ENCODE measurements at places on chromosomes 7 and 10.

- DNase-seq, result no peak
Measured at GRCh38 chr7:25235471-25235870, 7.2 kb upstream of the NPVF start.

DNA sequence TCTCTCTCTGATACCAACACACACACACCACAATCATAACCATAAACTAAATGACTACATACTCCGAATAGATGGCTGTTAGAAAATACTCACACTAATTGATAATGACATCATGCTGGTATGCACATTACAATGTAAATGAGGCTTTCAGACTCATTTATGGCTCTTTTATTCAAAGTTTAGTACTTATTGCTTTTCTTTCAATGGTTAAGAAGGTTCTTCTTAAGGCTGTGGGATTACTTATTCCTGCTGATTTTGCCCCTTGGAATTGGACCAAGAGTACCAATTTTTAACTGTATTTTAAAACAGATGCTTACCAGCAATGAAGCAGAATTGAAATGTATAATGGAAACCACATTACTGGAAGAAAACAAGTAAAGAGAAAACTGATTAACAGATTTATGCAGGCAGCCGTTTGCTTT is 20.6 kb upstream of the CABCOCO1 start:
- DNase-seq, result no peak

- no peak for DNase-seq
Measured at GRCh38 chr10:129381741-129382140, 85.3 kb upstream of the MGMT start.

DNA sequence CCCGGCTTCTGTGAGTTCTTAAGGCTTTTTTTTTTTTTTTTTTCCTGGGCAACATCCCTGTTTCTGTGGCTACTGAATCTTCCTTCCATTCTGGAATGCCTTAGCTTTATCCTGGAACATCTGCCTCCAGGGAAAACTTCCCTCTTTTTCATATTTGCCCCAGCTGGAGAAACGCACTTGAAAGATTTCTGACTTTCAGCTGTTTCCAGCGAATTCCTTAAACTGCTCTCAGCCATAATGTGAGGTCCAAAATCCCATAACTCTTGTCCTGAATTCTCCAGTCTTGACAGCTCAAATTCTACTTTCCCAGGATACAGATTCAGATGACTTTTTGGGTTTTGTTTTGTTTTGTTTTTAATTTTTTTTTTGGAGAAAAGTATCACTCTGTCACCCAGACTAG is 263.6 kb upstream of the AUTS2 start:
- no peak for DNase-seq

- no peak for DNase-seq
Measured at GRCh38 chr7:36144189-36144588, 8.9 kb upstream of the EEPD1 start.

DNA sequence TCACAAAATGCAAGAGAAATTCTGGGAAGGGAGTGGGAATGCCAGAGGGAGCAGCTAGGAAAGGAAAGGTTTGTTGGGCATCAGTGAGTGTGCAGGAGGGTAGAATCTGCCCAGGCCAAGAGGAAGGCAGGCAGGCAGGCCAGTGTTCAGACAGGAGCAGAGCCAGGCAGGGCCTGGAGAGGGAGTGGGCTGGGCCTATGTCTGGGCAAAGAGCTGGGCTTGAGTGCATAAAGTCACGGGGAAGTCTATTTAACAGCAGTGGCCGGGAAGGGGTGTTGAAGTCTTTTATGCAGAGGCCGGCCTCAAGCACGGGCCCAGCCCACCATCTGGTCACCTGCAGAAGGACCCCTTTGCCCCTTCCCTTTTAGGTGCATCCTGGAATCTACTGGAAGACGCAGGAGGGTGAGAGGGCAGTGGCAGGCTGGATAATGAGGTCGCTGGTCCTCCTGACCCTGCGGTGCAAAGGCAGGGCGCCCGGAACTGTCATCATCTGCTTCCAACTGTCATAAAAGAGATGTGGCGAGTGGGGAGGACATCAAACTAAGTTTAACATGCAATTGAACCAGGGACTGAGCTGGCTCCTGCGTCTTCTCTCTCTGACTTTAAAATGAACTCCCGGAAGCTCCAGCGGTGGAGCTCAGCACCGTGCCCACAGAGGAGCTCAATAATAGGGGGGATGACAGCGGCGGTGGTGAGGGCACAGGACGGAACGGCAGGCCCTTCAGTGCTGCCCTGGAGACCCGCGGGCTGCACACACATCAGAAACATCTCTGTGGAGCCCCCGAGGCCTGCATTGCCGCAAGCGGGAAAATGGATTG is 29.5 kb downstream of the CARD11 start:
- no peak for DNase-seq

DNA sequence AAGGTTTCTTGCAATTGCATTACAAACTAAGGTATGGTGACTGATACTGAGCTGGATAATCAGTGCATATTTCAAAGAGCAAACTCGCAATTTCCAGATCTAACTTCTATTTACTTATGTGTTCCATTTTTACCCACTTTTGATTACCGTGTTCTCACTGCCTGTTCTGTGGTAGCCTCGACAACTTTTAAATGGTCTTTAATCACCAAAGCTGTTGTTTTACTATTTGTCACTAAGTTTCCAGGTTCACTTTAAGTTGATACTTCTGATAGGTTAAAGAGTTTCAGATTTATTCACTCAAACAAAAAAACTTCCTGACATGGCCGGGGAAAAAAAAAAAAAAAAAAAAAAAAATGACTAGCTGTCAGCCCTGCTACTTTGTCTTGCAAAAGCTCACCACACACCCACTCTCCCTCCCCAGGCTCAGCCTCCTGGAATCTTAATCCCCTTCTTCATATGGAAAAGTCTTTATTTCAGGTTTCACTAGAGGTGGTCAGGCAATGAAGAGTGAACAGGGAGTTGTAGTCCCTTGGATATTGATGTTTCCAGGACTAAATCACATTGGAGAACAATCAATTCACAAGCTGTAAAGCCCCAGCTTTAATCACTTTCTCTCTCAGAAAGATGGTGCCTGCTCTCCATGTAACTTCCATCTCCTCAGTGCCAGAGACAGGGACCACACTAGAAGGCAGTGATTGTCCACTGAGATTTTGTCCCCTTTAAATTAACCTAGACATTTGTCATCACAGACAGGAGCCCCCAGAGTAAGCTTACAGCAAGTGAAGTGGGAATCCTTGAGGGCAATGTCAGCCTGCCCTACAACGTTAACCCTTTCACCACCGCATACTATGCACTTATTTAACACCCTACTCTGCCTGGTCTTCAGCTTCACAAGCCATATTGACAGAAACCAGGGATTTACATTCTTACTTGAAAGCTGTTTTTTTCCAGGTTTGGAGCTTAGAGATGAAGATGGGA is 749.1 kb upstream of the SORCS1 start:
- DNase-seq, result no peak

DNA sequence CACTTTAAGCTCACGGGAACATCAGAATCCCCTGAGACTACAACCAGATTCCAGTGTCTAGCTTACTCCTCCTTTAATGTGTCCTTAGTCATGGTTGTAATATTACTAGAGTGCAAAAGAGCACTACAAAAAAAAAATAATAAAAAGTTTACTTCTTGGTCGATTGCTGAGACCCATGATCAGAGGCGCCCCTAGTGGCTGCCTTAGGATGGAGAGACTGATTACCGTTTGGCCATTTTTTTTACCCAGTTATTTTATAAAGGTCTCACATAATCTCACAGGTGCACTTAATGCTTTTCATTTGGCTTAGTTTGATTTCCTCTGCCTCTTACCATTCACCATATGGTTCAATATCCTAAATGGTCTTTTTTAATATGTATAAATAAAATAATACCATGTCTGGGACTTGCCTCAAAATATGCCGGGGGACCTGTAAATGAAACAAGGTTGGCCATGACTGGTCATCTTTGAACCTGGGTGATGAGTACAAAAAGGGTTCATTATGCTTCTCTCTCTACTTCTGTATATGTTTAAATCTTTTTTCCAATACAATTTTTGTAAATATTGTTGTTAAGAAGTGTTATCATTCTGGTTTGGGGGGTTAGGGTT is 331.5 kb upstream of the NFE2L3 start:
- no peak for DNase-seq

DNA sequence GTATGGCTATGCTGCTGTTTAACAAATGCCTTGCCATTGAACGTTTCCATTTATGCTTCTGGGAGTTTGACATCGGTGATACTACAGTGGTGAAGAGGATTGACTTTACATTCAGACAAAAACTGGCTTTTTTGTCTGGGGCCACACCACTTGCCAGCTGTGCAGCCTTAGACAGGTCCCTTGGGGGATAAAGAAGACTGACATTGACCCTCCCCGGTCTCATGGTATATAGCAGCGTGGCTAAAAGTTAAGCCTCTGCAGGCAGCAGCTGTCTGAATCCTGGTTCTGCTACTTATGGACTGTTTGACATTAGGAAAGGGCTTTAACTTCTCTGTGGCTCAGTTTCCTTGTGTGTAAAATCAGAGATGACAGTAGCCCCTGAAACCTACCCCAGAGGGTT is 42.0 kb upstream of the PTF1A start:
- no peak for DNase-seq

GRCh38 chr7:125061776-125062397 is 132.3 kb upstream of the POT1 start:
- DNase-seq, result no peak

GRCh38 chr7:92913849-92914248 is 77.5 kb upstream of the CDK6 start:
- no peak for DNase-seq

GRCh38 chr10:108696792-108697477 is 1226.4 kb downstream of the XPNPEP1 start:
- DNase-seq, result no peak

GRCh38 chr7:41006306-41006995 is 696.4 kb downstream of the INHBA start:
- DNase-seq, result no peak

- DNase-seq, result no peak
Measured at GRCh38 chr7:33261585-33261984, 132.2 kb downstream of the BBS9 start.

DNA sequence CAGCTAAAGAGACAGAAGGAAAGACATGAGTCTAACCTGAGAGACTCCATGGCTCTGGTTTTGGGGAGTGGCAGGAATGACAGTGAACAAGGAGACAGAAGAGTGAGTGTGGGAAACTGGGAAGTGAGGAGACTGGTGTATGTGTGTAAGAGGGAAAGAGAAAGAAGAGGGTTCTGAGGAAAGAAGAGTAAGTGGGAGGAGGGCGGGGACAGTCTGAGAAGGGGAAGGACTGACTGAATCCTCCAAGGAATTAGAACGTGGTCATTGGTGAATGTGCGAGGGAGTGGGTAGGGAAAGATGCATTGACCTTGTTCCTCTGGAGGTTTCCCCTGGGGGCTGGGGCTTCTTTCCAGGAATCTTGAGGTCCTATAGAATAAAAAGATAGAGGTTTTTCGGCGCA is 26.6 kb downstream of the WNT8B start:
- no peak for DNase-seq

GRCh38 chr7:83930262-83930661 is 264.3 kb downstream of the SEMA3A start:
- DNase-seq, result no peak

- DNase-seq, result no peak
Measured at GRCh38 chr7:27822245-27822644, 82.3 kb downstream of the TAX1BP1 start.

GRCh38 chr7:151310578-151310977 is 31.0 kb upstream of the NUB1 start:
- DNase-seq, result no peak

DNA sequence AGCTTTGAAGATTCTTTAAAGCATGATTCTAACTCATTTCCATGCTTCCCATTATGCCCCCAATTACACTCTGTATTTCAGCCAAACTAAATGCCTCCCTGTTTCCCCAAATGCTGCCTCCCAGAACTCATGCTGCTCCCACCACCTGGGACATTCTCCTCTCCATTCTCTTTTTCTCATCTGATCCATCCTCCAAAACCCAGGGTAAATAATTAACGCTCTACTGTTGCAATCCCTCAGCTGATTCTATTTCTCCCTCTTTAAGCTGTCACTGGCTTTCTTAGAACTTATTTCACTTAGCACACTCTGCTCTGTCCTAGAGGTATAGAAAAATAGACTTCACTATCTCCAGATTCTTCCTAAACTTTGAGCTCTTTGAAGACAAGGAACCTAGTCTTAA is 104.7 kb downstream of the ICA1 start:
- DNase-seq, result no peak

GRCh38 chr7:151114151-151115090 is 28.1 kb downstream of the AGAP3 start:
- peak; percentile 56 for DNase-seq

DNA sequence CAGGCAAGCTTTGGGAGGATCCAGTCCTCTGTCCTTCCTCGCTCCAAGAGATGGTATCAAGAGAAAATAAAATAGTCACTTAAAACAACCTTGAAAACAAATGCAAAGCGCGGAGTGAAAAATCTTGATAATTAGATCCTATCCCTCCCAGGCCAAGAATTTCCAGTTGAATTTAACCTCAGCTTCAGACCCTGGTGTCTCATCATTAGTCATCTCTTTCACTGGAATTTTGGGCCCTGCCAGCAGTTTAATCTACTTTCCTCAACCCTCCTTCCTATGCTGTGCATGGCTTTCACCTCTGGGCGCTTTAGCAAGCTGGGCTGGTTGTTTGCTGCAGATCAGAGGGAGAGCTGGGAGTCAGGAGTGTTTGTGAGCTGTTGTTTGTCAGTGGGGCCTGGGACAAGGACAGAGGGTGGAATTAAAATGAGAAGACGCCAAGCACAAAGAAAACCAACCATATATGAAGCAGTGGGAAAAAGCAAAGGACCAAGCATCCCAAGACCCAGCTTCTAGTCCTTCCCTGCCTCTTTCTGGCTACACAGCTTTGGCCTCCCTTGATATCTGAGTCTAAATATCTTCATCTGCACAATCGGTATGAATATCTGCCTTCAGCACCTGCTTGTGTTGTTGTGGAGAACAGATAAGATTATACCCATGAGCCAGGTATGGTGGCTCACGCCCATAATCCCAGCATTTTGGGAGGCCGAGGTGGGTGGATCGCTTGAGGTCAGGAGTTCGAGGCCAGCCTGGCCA is 13.5 kb downstream of the MYOF start:
- DNase-seq, result no peak

DNA sequence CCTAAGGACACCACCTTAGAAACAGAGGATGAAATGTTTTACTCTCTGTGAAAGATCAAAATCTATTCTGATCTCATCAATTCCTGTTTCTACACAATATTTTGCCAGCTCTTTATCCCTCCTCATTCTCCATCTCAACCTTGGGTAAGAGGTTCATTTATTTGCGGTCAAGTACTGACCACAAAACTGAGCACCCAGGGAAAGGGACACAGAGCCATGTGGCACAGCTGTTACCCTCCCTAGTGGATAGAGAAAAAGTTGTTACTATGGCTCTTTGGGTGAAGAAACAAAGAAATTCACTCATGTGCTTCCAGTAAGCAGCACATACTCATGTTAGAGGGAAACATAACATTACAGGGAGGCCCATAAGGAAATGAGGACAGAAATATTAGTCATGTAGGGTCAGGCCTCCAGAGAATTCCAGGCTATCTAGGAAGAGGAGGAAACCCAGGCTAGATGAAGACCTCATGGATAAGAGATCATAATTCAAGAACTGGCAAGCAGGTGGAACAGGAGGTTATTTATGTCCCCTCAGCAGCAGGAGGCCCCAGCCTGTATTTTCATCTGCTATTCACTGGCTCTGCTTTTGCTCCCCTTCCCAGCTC is 114.5 kb downstream of the ATE1 start:
- no peak for DNase-seq

- peak; percentile 40 for DNase-seq
Measured at GRCh38 chr10:72087392-72087968, 871 bp downstream of the SPOCK2 start.
